Fibroblast of mammary gland (primary cell): ENCODE measurements at places on chromosomes 4 and X.

GRCh38 chr4:186554914-186555827, at the start of gene MTNR1A:
MTNR1A (minus strand) TSS chr4:186555567; CDS start chr4:186555365, 202 bp downstream.
- DNase-seq, result no peak

DNA sequence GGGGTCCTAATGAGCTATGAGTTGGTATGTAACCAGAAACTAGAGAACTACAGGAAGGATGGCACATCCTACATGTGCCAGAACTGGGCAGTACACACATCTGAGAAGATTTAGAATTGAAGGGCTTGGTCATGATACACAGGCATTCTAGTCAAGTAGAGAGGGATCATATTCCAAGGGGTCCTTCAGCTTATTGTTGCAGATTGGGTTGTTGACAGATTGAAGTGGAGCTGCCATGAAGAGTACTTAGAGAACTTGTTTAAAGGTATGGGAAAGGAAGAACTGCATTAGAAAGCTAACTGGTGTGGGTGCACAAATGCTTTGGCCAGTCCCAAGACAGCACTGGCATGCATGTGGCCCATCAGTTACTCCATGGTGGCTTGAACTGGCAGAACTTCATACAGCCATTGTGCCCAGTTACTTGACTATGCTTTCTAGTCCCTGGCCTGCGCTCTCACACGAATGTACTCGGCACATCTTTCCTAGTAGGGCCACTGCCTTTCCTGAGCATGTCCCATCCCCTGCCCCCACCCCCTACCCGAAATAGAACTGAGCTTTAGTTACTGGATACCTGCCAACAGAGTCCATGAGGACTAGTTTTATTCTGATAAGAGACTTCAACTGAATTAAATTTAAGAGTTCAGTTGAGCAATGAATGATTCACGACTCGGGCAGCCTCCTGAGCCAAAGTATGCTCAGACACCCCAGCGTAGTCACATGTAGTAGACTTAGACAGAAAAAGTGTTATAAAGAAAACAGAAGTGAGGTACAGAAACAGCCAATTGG, 64.0 kb downstream of the CCNG2 start:
- peak; percentile 64 for DNase-seq

DNA sequence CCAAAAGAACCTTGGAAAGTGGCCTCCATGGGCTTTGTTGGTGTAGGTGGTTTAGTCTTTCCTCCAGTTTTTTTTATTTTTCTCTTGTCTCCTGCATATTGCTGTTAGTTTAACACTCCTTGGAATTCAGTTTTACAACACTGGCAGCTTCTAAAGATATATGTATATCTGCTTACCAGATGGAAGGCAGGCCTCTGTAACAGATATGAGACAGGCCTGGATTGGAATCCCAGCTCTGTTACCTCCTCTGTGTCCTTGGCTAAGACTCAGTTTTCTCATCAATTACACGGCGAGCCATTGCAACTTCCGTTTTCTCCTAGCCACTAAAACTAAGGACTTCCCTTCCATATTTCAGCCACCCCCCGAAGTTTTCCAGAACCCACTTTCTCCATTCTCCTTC, 133.4 kb upstream of the SMAD1 start:
- no peak for DNase-seq

- DNase-seq, result peak; percentile 55
Measured at GRCh38 chr4:181761156-181761555, 482.0 kb upstream of the TENM3 start.
